ENCODE measurements at places on chromosomes 7 and 10.

DNA sequence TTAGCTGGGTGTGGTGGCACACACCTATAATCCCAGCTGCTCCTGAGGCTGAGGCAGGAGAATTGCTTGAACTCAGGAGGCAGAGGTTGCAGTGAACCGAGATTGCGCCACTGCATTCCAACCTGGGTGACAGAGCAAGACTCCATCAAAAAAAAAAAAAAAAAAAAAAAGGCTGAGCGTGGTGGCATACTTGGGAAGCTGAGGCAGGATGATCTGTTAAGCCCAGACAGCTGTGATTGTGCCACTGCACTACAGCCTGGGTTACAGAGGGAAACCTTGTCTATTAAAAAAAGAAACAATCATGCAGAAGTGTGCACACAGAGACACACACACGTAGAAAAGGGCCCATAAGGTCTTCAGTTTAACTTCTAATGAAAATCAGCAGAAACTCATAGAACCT, 150.6 kb downstream of the TPST1 start:
- DNase-seq: no peak

DNA sequence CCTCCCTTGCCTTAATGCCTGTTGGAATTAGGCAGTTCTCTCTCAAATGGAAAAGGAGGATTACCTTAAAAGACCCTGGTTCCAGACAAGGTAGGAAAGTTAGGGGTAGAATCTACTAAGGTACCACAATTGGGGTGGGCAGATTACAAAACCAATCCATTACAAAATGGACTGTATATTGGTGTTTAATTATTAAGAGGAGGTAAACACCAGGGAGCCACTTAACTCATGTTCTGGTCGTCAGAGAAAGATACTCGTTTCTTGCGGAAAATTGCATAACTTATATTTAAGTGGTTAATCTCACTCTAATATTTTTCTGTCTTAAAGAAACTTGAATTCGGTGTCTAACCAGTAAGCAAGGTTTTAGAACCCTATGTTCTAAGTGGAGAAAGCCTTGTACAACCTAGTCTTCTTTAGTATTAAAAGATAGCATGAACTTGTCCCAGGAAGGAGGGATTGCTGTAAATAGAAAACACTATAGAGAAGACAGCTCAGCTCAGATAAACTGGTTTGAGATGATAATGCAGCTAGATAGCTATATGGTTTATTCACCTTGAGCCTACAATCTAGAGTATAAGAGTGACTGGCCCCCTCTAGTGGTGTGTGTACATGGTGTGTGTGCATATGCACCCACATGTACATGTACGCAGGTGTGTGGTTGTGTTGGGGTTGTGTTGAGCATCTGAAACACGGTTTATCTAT, 58.0 kb upstream of the STRIP2 start:
- DNase-seq: peak; percentile 80

DNA sequence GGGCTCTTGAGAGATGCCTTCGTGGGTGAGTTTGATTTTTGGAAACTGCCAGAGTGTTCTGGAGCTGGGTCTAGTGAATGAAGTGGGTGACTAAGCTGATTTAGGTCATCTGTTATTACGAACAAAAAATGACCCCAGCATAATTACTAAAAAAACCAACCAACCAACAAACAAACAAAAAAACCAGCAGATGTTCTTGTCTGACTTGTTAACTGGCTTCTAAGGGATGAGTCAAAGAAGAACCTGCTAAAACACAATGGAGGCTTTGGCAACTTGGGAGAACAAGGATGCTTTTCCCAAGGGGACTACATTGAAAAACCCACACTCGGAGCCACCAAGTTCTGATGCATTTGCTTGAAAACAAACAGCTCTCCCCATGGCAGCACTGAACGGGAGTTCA, 11.5 kb downstream of the TACR2 start:
- no peak for DNase-seq

DNA sequence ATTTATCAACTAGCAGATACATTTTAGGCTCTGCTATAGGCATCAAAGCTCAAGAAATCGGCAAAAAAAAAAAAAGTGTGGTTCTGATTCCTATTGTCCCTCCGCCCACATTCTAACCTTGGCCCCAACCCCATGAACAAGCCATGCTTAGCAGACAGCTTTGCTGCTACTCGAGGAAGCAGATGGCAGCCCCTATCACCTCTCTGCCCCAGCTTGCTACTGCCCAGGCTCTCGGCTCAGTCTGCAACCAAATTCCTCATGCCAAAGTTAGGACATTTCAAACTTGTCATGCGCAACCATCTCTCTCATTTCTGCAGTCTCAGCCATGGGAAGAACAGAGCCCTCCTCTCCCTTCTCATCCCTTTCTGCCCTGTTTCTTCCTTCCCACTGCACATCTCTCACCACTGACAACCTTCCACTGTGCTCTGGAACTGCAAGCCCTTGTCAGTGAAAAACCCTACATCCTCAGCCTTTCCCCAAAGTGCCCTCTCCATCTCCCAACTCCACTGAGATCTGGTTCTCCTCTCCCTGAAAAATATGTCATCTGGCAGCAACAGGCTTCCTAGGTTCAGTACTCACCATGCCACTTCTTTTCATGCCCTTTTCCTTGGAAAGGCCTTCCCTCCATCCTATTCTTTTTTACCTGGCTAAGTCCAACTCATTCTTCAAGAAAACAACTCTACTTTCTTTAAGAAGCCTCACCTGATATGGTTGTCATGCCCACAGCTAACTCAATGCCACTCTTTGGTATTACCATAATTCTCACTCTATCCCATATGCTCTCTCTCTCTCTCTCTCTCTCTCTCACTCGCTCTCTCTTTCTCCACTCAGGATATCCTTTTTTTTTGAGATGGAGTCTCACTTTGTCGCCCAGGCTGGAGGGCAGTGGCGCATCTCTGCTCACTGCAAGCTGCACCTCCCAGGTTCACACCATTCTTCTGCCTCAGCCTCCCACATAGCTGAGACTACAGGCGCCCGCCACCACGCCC, 60.1 kb upstream of the FHIP2A start:
- no peak for DNase-seq

GRCh38 chr7:121938429-121938996, 65.6 kb downstream of the PTPRZ1 start:
- DNase-seq: no peak

GRCh38 chr7:27912751-27913150, 172.8 kb downstream of the TAX1BP1 start:
- DNase-seq: no peak

DNA sequence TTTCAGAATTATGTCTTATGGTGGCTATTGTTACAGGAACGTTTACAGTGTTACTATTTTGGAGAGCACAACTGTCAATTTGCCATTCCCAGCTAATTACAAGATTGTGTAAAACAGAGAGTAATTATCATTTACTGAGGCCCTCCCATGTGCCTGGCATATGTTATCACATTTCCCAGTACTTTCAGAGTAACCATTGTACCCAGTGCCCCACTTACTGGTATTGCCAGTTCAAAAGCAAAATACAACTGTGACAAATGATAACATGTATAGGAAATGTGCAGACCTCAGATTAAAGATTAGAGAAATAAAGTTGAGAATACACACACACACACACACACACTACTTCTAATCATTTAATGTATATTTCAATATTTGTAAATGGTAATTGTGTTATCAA, 572.5 kb downstream of the POM121L12 start:
- no peak for DNase-seq

DNA sequence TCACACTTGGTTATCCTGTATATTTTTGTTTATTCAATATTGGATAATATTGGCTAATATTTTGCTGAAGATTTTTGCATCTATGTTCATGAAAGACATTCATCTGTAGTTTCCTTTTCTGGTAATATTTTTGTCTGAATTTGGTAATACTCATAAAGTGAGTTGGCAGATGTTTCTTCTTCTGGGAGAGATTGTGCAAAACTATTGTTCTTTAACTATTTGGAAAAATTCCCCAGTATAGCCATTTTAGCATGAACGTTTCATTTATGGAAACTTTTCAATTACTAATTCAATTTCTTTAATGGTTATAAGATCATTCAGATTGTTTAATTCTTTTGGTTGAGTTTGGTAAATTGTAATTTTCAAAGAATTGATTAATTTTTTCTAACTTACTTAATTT, 560.8 kb upstream of the FZD8 start:
- DNase-seq: no peak

DNA sequence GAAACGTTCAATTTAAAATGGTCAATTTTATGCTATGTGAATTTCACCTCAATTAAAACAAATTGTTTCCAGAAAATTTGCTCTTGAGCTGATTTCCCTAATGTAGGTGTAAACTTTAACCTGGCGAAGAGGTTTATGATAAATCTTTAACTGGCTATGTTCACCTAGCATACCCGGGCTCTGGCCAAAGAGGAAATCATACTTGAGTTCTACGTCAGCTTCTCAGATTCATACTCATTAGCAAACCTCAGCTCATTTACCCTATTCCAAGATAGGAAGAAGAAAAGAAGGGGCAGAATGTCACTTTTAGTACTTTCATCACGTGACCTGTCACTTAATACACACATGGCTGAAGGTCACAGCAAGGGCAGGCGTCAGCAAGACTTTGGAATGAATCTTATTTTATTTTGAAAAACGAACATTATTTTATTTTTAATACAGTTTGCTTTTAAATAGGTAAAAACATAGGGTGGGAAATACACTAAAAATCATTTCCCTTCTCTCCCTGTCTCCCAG, 97.0 kb downstream of the ABLIM1 start:
- no peak for DNase-seq

GRCh38 chr10:78626471-78626870, 442.3 kb upstream of the ZMIZ1 start:
- DNase-seq: no peak

GRCh38 chr7:128153436-128153835, 87.6 kb upstream of the LEP start:
- DNase-seq: no peak

GRCh38 chr7:150753826-150754603, 16.8 kb downstream of the GIMAP5 start:
- DNase-seq: peak; percentile 43

DNA sequence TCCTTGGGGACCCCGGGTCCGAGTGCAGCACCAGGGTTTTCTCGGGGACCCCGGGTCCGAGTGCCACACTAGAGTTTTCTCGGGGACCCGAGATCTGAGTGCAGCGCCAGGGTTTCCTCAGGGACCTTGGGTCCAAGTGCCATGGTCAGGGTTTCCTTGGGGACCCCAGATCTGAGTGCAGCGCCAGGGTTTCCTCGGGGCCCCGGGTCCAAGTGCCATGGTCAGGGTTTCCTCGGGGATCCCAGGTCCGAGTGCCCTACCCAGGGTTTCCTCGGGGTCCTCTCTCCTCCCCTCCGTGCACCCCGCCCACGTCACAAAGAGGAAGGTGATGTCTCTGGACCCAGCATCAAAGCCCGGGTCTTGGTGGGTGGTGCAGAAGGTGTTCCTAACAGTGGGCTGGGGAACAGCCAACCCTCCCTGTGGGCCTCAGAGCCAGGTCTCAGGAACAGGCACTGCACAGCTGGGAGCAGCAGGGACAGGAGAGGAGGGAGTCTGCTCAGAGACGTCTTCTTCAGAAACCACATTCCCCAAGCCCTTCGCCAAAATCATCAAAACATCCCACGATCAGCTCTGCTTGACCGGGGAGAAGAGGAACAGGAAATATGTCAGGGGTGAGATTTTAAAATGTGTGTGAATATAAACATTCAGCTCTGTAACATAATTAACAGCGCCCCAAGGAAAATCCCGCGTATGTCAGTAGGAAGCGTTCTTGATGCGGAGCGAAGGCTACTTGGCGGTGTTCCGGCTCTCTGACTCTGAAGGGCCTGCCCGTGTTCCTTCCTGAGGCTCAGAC, 540.7 kb downstream of the DNAJB6 start:
- no peak for DNase-seq

- DNase-seq: no peak
These were observed 7.4 kb downstream of the TTYH3 start for GRCh38 chr7:2639181-2639681.

Data from activated CD4-positive, alpha-beta T cell treated with anti-CD3 and anti-CD28 coated beads for 36 hours (primary cell).